ENCODE measurements at places on chromosomes 6 and 20.
A peak's percentile ranks its signal among the peaks of the same experiment; 100 is the strongest.

DNA sequence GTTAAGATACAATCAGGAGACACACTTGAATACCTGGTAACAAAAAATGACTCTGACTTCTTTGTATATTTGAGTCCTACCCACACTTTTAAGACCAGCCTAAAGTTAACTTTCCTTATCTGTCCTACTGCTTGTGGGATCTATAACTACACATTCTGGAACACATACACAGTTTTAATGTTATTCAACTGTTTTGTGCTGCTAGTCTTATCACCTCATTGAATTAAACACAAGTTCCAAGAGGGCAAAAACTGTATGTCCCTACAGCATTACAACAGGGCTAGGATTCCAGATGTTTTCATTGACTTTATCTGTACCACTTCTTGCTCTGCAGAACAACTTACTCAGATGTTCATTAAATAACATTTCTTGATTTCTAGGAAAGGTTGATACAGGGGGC is 2.8 kb downstream of the HMGN3 start:
- DNase-seq = no peak

- DNase-seq = no peak
Measured at GRCh38 chr20:20839771-20840170, 127.3 kb upstream of the RALGAPA2 start.

- DNase-seq = no peak
Measured at GRCh38 chr6:10534419-10534762, 13.2 kb downstream of the GCNT2 start.

- DNase-seq = peak; percentile 10
Measured at GRCh38 chr6:31158863-31159855, 770 bp downstream of the TCF19 start.

GRCh38 chr20:58908221-58908620 is 55.7 kb downstream of the GNAS start:
- DNase-seq = no peak

DNA sequence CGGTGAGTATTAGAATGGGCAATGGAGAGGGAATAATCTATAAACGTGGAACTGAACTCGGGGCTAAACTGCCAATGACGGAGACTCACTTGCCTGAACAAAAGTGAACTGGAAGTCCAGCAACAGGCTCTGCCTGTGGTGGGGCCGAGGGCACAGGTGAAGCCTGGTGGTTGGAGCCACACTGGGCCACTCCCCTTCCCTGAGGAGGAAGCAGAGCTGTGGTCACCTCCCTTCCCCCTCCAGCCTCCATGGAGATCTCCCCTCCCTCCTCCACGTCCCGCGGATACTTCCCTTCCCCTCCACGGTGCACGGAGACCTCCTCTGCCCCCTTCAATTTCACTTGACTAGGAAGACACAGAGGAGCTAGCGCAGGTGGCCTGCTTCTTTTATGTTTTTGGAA is 14.7 kb upstream of the DSP start:
- DNase-seq = no peak

DNA sequence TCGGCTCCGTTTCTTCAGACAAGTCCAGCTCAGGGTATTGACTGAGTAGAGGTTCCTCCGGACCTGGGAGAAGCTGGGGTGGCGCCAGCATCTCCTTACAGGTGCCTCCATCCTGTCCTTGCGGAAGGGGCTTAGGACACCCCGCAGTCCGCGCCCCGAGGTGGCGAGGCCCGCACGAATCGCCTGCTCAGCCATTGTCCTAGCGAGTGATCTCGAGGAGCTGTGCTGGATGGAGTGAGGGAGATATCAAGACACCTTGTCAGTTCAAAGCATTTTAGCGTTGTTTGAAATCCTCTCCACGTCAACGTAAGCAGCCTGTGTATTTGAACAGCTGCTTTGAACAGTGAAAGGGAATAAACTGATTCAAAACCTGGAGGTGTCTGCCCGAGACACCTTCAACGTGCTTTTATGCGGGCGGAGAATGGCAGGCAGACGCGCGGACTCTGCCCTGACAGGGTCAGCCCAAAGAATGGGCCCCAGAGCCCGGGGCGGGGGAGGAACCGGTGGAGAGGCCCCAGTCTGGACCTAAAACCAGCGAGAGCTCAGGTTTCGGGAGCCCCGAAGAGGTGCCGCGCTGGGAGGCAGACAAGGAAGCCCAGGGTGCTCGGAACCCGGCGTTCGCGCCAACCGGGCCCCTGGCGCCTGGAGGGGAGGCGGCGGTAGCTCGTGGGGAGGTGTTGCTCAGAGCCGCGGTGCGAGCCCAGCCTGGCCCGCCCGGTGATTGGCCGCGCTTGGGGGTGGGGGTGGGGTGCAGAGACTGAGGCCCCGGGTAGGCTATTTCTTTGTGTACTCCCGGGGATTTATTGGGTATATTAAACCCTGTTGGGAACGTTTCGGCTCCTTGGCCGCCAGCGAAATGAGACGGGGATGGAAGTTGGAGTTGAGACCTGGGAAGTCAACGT is 3.1 kb upstream of the POU3F2 start:
- DNase-seq = no peak

DNA sequence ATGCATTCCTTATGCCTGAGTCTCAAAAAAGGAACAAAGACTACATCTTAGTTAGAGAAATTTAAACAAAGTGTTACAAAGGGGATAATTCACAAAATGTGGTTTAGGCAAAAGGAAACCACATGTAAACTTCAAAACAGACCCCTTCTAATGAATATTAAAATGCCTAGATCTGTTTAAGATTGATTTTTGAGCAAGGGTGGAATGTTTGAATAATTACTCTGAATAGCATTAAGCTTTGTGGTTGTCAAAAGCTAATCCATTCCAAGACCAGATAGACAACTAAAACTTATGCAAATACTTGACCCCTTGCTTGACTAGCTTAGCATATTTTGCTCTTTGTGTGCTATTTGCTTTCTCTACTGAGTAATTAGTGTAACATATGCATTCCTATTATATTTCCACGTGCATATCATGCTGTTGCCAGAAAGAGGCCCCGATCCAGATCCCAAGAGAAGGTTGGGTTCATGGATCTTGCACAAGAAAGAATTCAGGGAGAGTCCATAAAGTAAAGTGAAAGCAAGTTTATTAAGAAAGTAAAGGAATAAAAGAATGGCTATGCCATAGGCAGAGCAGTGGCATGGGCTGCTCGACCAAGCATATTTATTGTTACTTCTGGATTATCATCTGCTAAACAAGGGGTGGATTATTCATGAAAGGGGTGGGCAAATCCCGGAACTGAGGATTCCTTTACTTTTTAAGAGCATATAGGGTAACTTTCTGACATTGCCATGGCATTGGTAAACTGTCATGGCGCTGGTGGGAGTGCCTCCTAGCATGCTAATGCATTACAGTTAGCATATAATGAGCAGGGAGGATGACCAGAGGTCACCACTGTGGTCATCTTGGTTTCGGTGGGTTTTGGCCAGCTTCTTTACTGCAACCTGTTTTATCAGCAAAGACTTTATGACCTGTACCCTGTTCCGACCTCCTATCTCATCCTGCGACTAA is 1193.4 kb upstream of the EYS start:
- DNase-seq = peak; percentile 51

- no peak for DNase-seq
Measured at GRCh38 chr6:110548110-110548847, 71.9 kb upstream of the SLC22A16 start.

DNA sequence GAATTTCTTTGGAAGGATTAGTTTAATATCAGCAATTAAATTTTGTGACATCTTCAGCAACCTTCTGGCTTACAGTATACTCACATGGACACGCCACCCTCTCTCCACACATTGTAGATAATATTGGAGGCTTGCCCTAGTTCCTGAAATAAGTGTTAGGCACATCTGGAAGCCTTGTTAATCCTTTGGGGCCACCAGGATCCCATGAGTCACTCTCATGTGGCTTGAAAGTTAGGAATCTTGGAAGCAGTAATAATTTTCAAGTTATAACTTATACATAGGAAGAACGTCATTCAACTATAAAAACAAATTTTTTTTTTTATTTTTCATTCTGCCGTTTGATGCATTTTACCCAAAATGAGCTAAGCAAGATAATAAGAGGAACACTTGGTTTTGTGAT is 20.5 kb downstream of the LAMA4 start:
- DNase-seq = peak; percentile 85

GRCh38 chr6:149891259-149891658 is 6.7 kb downstream of the RAET1E start:
- no peak for DNase-seq

DNA sequence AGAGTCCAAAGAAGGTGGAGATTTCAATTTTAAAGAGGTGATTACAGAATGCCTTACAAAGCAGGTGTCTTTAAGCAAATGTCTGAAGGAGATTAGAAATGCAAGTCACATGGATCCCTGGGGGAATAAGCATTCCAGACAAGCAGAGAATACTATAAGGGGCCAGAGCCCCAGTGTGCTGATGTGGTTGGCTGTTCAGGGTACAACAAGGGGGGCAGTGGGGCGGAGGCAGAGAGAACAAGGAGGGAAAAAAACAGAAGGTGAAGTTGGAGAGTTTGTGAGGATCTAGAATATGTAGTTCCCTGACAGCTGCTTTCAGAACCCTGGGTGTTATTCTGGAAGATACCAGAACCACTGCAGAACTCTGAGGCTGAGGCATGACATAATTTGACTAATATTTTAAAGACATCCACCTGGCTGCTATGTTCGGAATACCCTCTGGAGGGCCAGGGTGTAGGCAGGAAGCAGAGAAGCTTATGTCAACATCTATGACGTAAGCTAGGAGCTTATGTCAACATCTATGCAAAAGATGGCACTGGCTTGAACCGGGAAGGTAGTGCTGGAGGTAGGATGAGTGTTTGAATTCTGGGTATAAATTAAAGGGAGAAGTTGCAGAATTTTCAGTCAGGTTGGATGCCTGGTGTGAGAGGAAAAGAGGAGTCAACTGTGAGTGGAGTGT is 276.3 kb upstream of the AGPAT4 start:
- no peak for DNase-seq

DNA sequence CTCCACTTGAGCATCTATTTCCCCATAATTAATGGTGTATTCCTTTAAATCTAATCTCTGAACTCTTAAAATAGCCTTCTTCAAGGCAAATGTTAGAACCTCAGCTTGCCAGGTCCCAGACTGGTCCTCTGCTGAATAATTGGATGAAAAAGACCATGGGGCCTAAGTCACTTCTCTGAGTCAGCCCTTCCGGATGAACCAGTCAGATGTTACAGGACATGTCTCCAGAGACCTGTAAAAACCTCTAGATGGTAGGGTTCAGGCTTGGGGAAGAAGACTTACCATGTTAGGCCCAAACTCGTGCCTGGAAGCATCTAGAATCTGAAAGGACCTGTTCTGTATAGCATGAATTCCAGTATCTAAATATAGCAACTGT is 97.3 kb downstream of the CDKAL1 start:
- no peak for DNase-seq

DNA sequence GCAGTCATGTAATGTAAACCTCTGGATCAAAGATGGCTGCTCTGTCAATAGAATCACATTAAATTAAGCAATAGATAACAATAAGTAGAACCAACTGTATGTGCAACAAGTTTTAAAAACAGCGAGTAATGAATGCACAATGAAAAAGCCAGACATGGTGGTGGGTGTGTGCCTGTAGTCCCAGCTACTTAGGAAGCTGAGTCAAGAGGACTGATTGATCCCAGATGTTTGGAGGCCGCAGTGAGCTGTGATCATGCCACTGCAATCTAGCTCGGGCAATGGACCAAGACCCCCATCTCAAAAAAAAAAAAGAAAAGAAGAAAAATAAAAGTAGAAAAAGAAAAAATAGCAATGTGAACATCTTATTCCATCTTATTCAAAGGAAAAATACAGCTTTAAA is 558.7 kb upstream of the MMS22L start:
- peak; percentile 78 for DNase-seq

GRCh38 chr6:155075930-155076695 is 81.0 kb downstream of the TIAM2 start:
- DNase-seq = no peak

DNA sequence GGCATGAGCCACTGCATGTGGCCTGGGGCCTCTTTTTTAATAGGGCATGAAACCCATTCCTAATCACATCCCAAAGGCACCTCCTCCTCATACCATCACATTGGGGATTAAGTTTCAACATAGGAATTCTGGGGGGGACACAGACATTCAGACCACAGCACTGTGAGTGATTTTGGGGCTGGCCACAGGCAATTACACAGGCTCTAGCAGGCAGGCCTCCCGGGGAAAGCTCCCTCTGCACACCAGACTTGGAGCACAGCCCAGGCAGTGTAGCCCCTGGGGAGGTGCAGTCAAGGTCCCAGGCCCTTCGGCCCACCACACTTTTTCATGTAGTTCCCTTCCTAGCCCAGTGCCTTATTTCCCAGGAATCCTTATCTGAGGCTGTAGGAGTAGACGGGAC is 5.5 kb downstream of the SFT2D1 start:
- DNase-seq = no peak

DNA sequence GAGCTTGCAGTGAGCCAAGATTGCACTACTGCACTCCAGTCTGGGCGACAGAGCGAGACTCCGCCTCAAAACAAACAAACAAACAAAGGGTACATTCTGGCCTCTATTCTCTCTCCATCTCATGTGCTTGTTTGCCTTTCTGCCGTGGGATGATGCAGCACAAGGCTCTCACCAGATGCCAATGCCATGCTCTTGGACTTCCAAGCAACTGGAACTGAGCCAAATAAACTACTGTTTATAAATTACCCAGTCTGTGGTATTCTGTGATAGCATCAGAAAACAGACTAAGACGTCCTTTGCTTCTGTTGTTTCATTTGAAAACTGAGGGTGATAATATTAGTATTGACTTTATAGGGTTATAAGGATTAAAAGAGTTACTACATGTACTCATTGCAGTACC is 3.6 kb upstream of the BRD2 start:
- no peak for DNase-seq

DNA sequence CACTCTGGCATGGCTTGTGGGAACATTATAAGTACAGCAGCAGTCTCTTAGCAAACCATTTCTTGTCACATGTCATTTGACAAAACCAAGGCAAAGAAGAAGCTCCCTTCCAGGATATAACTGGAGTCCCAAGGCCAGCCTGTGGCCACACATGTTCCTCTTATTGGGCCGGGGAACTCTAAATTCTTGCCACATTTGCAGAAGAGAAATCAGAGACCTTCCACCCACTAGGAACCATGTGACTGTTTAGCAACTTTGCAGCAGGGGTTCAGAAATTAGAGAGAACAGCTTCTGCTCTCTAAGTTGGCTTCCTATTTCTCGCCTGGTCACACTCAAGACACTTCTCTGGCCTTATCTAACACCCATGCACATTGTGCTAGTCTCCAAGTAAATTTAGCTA is 20.4 kb upstream of the MEP1A start:
- no peak for DNase-seq

- no peak for DNase-seq
Measured at GRCh38 chr20:63857764-63858392, 3.4 kb upstream of the ABHD16B start.

GRCh38 chr6:47093169-47093568 is 51.0 kb upstream of the ADGRF1 start:
- DNase-seq = no peak

GRCh38 chr6:22029171-22029570 is 267.7 kb downstream of the PRL start:
- DNase-seq = peak; percentile 29

GRCh38 chr20:8432435-8433148 is 300.5 kb downstream of the PLCB1 start:
- DNase-seq = no peak
